ENCODE measurements at places on chromosomes 3 and 15.

DNA sequence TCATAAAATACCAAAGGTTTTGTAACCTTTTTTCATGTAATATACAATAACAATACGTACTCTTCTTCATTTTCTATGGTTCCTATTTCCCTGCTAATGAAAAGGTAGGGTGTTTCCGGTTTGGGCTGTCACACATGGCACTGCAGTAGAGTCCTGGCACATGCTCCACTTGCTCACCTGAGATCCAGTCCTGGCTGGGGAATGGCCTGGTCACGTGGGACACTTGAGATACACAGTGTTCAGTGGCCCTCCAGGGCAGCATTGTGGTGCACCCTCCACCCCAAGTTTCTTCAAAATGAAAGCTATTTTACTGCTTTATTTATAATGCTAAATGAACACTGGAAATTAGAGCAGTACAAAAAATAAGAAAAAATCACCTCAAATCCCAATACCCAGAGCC, 23.2 kb downstream of the MRPS25 start:
- DNase-seq, result no peak

GRCh38 chr15:89126009-89126408, 37.8 kb downstream of the ABHD2 start:
- DNase-seq, result no peak

- DNase-seq, result no peak
Observed at GRCh38 chr3:33957176-33957575, 158.7 kb downstream of the PDCD6IP start.

DNA sequence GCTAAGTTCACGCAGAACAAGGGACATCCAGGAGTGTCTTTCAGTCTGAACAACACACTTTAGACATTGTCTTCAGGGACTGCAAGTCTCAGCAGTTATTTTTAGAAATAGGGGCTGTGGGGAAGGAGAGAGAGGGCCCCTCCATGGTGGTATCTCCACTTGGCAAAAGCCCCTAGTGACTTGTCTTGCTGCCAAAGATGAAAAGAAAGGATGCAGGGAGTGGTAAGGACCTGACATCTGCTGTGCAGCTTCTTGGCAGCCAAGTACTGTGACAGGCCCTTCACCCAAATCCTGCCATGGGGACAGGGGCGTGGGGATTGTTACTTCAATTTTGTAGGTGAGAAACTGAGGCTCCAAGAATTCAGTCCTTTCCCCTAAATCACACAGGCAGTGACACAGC, 21.0 kb upstream of the SEMA6D start:
- DNase-seq, result no peak

DNA sequence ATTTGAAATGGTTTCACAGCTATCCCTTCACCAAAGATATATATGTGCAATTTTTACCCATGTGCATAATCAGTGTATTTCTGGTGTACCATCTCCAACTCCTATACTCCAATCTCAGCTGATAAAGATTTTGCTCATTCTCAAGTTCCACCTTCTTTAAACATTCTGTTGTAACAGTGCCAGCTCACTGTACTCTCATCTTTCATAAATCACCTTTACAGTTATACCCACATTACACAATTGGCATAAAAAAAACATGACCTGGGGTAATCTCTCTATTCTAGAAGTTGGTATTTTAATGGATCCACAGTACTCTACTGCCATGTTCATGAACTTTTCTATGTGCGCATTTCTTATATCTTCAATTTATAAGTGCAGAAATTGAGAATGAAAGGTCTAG, 339.9 kb upstream of the DPH6 start:
- DNase-seq, result no peak

DNA sequence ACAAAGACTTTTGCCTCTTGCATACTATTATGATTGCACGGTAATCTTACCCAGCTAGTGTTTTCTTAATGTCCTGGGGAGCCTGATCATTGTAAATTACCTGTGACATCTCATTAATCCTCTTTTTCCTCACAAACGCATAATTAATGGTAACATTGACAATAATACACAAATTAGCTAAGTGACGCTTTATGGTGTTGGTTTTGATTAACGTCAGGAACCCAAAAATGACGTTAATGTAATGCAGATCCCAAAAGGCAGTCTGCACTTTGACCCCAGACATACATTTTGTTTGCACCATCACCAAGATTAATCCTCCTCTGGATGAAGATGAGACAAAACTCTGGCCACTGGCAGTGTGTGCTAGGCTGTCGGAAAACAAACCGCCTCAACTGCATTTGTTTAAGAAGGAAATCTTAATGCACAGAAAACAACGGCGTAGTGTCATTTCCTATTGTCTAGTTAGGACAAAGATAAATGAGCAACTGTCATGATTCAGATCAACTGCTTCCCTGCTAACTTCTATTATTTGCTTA, 83.9 kb upstream of the CDIN1 start:
- DNase-seq, result no peak

GRCh38 chr3:103660810-103661209, 1226.0 kb downstream of the ZPLD1 start:
- no peak for DNase-seq

DNA sequence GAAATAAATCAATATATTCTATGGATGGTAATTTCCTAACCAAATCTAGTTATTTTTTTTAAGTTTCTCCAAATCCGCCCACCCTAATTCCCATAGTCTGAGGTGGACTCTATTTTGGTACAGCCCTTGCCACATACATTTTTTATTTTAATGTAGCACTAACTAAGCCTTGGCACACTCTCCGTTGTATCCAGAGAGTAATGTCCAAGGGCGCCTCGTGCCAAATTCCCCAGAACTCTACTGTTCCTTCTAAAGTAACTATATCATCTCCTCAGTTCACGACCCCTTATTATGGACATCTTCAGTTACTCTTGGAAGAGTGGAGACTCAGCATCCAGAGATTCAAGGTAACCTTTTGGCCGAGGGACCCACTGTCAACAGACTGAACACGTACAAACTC, 1.3 kb downstream of the VGLL3 start:
- no peak for DNase-seq

DNA sequence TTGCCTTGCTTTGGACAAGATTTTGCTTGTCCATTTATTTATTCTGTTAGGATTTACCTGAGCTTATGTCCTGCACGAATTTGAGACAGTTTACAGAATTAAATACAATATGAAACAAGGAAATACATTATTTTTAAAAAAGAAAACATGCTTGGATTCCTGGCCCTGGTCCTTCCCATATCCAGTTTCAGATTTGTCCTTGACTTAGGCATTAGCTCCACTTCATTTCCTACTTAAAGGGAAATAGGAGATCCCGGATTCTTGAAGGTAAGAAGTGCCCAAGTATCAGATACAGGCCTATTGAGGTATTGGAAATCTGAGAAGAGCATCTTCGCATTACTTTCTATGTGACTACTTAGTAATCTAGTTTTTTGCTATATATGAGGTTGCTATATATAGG, 672.0 kb downstream of the SI start:
- DNase-seq, result no peak

DNA sequence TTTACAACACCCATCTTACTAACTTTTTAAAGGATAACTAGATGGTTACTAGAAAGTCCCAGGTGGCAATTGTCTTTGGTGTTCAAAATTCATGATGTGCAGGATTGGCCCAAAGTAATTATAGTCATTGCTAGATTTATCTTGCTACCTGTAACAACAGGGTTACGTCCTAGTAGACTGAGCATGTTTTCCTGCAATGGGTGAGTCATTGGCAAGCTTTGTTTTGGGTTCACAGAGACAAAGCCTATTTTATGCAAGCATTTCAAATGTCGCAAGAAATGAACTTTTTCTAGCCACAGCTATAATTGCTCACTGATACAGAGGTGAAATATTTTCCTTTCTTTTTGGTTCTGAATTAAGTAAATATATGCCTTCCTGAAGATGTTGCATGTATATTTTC, 267.6 kb downstream of the AGBL1 start:
- no peak for DNase-seq

DNA sequence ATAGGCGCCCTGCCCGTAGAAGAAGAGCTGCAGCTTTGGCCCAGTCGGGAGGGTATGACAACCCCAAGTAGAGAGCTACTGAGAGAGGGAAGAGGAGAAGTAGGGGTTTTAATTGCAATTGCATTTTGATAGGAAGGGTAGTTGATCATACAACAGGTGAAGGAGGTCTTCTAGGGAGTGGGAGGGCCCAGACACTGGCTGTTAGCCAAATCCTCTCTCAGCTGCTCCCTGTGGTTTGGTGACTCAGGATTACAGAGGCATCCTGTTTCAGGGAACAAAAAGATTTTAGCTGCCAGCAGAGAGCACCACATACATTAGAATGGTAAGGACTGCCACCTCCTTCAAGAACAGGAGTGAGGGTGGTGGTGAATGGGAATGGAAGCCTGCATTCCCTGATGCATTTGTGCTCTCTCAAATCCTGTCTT, 408.9 kb upstream of the THBS1 start:
- peak; percentile 75 for DNase-seq

Measured in MV-4-11 (cell line).